ENCODE measurements at places on chromosomes 3 and 15.

DNA sequence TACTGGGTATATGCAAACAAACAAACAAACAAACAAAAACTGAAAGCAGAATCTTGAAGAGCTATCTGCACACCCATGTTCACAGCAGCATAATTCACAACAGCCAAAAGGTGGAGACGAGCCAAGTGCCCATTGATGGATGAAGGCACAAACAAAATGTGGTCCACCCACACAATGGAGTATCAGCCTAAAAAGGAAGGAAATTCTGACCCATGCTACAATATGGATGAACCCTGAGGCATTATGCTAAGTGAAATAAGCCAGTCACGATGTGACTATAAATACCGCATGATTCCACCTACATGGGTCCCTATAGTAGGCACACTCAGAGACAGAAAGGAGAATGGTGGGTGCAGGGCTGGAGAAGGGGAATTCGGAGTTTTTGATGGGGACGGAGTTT, 24.1 kb downstream of the XPC start:
- no peak for DNase-seq

DNA sequence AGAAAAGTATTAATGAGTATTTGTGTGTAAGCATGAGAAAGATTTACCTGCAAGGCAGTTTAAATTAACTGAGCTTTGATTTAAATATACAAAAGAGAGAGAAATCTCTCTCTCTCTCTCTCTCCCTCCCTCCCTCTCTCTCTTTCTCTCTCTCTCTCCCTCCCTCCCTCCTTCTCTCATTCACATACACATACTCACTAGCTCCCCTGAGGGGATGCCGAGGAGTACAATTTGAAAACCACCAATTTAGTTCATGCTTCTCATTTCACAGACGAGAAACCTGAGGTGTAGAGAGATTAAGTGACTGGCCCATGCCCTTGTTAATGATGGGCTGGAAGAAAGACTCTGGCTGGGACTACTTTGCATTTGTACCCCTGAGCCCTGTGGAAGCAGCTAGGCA, 59.4 kb downstream of the MECOM start:
- no peak for DNase-seq

GRCh38 chr3:52088445-52089367, 32.3 kb upstream of the DUSP7 start:
- DNase-seq, result peak; percentile 53

- no peak for DNase-seq
Observed at GRCh38 chr3:35257641-35258040, 381.7 kb upstream of the ARPP21 start.

- DNase-seq, result peak; percentile 82
Observed at GRCh38 chr3:98782824-98783500, 19.8 kb downstream of the ST3GAL6 start.

GRCh38 chr3:123518892-123519485, 65.9 kb downstream of the HACD2 start:
- no peak for DNase-seq

- DNase-seq, result peak; percentile 60
Observed at GRCh38 chr15:70269991-70270751, 172.5 kb upstream of the TLE3 start.

GRCh38 chr3:107216229-107216628, 161.0 kb upstream of the CCDC54 start:
- no peak for DNase-seq

DNA sequence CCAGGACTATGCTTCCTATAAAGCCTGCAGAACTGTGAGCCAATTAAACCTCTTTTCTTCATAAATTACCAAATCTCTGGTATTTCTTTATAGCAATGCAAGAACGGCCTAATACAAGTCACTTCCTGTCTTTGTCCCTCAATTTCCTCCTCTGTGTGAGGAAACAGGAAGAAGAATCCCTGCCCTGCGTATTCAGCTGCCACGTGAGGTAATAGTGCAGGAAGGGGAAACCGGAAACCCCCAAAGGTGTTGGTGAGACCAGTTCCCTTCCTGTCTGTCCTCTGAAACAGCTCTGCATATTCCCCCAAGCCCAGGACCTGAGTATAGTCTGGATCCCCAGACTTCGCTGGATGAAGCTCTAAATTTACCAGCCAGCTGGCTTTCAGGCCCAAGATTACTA, 18.1 kb upstream of the PTPN23 start:
- no peak for DNase-seq

GRCh38 chr3:118910332-118910731, 124.3 kb downstream of the IGSF11 start:
- DNase-seq, result no peak

- DNase-seq, result peak; percentile 41
Observed at GRCh38 chr3:64355401-64355807, 130.1 kb upstream of the PRICKLE2 start.

Data from RCC 7860 (cell line).